Endothelial cell (in vitro differentiated cells): ENCODE measurements at places on chromosomes 11 and 22. TPM values are rescaled to one million over a fixed set of nuclear protein-coding genes. Genes with fewer than 3 reads are reported as not detected.

Gene CNGA4
- not detected for total RNA-seq

Gene GRIK4
- total RNA-seq: 4.5 TPM

Gene FGF3
- not detected for total RNA-seq

Gene EFCAB6
- 0.69 TPM for total RNA-seq

Gene OR51B2
- not detected for total RNA-seq

Gene KDELR3
- total RNA-seq: 3.7 TPM

Gene FREY1
- total RNA-seq: 1.1 TPM

Gene HTR3B
- total RNA-seq: not detected
